ENCODE measurements at places on chromosomes 2 and 18.

DNA sequence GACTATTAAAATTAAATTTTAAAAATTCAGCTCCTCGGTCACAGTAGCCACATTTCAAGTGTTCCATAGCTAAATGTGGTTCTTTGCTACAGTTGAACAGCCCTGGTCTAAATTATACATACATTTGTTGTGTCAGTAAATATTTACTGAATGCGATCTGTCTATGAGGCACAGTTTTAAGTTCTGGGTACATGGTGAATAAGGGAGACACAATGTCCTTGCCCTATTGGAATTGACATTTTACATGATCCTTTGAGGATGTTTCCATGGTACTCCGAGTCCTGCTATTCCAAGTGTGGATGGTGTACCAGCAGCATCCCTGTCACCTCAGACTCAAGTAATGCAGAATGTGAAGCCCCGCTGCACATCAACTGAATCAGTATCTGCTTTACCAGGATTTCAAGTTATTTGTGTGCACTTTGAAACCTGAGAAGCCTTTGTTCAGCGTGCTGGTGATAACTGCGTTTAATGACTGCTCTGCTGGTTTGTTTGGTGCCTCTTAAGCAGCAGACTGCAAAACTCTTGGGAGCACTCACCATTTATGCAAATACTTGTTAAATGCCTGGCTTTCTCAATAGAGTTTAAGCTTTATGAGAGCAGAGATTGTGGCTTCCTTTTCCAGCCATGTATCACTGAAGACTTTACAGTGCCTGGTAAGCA is 1.5 kb downstream of the GALNT1 start:
- DNase-seq = no peak

GRCh38 chr2:158048327-158048726 is 53.3 kb upstream of the UPP2 start:
- no peak for DNase-seq

GRCh38 chr2:225177098-225177497 is 134.8 kb upstream of the DOCK10 start:
- no peak for DNase-seq

GRCh38 chr2:151720521-151720920 is 13.8 kb downstream of the NEB start:
- DNase-seq = no peak

DNA sequence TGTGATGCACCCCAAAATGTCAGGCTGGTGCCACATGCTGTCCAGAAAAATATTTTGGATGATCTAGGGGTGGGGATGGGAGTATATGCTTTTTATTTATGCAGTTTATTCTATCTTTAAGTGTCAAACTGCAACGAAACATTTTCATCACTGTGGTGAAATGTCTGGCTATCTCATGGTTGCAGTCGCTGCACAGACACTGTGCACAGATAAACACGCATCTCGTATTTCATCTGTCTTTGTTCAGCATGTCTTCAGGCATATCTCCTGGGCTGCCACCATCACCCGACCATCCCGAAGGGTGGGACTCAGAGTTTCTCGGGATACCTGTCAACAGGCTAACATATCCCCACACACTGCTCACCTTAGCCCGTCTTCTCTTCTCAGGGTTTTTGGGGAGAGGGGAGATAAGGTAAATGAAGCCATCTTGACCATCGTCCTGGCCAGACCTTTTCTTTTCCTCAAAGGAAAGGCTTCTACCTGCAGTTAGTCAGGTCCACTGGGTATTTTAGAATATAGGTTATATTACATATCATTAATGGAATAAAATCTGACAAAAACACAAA is 80.7 kb upstream of the NABP1 start:
- DNase-seq = no peak

DNA sequence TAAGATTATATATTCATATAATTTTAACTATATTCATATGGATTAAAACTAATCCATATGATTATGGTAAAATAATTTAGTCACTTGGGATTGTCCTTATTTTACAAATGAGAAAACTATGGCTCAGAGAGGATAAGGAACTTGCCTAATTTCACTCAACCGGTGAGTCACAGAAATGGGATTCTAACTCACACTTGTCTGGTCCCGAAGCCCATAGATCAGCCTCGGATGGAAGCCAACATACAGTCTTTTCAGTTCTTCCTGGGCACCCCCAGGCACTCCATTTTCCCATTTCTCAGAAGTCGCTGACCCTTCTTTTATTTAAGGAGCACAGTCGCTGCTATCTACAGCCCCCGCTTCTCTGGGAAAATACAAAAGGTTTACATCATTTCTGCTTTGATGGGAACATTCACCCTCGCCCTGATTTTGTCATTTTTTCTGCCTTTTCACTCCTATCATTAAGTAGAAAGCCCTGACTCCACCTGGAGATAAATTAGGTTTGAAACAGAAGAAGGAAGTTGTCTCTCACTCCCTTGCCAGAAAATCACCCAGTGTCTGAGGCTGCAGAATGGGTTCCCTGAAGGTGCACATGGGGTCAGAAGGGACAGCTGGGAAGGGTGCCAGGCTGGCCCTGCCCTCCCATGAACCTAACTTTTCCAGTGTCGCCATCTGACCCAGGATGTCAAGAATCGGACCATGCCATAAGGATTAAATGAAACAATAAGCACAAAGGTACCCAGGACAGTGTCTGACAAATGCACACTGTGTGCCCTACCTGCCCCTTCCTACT is 36.6 kb downstream of the CYP1B1 start:
- no peak for DNase-seq

DNA sequence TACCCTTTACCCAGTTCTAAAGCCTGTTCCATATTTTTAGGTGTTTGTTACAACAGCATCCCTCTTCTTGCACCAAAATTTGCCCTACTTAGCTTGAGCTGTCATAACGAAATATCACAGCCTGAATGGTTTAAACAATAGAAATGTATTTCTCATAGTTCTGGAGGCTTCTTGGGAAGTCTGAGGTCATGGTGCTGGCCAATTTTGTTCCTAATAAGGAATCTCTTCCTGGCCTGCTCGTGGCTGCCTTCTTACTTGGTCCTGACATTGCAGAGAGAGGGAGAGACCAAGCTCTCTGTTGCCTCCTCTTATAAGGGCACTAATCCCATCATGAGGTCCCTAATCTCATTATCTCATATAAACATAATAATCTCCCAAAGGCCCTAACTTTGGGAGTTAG is 267.8 kb downstream of the PID1 start:
- DNase-seq = no peak

GRCh38 chr2:100747996-100748615 is 71.8 kb upstream of the NPAS2 start:
- DNase-seq = no peak

GRCh38 chr2:154713675-154714074 is 15.2 kb downstream of the KCNJ3 start:
- DNase-seq = no peak

GRCh38 chr2:119464981-119465380 is 33.3 kb downstream of the TMEM37 start:
- DNase-seq = no peak

DNA sequence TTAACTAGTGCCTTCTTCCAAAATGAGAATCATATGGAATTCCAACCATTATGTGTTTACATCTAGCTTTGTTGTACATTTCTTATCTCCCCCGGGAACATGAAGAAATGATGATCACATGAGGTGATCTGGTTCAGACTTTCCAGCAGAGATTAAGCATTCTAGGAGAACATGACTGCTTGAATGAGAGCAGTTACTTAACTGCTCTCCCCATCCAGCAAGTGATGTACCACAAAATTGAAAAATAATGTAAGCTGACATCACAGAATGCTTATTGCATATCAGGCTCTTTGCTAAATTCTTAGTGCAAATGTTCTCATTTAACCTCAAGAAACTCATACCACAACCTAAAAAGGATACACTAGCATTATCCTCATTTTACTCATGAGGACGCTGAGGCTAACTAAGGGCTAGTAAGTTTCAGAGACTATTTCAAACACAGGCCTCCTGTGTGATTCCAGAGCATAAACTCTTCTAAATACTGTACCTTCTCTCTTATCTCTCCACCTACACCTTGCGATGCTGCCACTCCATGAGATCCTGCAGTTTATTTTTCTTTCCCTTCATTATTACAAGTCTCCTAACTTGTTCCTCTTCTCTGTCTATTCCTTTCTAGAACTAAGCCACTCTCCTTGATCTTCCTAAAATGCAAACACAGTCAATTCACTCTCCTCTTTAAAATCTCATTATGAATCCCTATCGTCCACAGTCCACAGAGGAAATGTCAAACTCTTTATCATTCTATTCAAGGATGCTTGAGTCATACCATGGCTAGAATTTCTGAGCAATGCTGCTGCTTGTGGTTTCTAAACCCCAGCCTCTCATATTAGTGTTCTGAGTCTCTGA is 1224.8 kb upstream of the ZEB2 start:
- DNase-seq = no peak

DNA sequence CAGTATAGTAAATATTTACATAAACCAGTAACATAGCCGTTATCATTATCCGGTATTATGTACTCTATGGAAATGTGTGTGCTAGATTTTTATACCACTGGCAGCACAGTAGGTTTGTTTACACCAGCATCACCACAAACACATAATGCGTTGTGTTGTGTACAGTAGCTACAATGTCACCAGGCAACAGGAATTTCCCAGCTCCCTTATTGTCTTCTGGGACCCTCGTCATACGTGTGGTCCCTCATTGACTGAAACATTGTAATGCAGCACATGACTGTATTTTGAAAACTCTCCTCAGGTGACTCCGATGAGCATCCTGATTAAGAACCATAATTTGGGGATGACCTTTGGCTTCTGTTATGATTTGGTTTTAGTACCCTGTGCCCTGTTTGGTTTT is 31.3 kb downstream of the EHD3 start:
- DNase-seq = no peak

DNA sequence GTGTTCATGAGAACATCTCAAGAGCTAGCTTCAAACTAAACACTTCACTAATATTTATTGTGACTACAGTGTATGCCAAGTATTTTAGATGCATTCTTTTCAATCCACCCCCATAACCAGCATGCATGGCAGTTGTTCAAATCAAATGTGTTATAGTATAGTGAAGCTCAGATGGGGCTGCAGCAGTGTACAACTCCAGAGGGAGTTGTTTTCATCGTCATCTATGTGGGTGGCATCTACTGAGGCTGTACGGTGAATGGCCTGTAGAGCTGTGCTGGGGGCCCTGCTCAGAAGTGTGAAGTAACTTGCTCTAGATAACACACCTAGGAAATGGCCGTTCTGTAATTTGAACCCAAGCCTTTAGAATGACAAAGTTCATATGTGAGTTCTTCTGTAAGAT is 71.8 kb upstream of the LRATD1 start:
- DNase-seq = no peak

- no peak for DNase-seq
Measured at GRCh38 chr2:36963106-36963505, 3.2 kb downstream of the STRN start.

DNA sequence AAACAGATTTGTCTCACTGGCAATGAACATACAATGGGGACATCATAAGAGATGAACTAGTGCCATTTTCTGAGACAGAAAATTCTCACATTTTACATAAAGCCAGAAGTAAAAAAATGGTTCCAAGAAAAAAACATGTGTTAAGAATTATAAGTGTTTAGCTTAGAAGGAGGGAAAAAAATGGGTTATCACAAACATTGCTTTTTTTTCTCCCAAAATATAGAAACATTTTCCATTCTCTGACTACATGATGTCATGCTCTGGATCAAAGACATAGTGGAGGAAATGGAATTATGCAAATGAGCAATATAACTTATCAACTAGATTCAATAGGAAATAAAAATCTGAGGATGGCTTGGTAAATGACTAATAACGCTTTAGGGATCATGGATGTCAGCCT is 49.8 kb downstream of the SPATS2L start:
- DNase-seq = no peak

Data from stimulated activated CD4-positive, alpha-beta T cell treated with anti-CD3 and anti-CD28 coated beads, Interleukin-1b, Interleukin-23, amount 100 ng/mL, for 1 hour (primary cell).